Cortex of kidney (tissue), 1 donor: ENCODE measurements at places on chromosomes 5 and 9.

- no peak for DNase-seq
Observed at GRCh38 chr9:117616431-117616831, 87.8 kb upstream of the TLR4 start.

GRCh38 chr9:8521112-8521511, 721.5 kb upstream of the DMAC1 start:
- no peak for DNase-seq

GRCh38 chr9:96420468-96421219, 2.5 kb upstream of the ZNF367 start:
- no peak for DNase-seq

GRCh38 chr9:112810696-112811490, 60.3 kb downstream of the SNX30 start:
- no peak for DNase-seq

GRCh38 chr9:129309906-129310305, 131.8 kb upstream of the IER5L start:
- no peak for DNase-seq

DNA sequence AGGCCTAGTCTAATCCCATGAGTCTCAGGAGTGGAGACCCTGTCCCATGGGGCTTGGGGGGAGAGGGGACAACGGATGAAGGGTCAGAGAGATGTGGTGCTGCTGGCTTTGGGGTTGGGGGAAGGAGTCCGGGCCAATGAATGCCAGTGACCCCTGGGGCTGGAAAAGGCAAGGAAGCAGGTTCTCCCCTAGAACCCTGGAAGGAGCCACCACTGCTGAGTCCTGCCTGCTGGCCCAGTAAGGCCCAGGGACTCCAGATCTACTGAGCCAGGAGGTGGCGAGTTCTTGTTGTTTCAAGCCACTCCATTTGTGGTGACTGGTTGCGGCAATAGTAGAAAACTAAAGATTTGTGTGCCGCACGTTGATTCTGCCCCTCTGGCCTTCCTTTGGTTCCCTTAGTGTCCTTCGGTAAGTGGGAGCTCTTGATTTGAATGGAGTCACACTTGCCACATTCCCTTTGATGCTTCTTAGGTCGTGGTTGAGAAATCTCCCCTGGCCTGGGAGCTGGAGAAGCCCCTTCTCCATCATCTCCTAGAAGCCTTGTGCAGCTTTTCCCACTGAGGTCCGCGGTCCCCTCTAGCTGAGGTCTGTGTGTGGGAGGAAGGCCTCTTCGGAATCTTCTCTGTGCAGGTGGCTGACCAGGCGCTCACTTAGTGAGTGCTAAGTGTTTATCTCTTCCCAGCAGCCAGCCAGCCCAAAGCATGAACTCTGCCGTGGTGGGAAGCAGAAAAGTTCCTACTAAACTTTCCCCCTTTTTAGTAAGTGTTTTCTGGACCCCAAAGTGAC, 9.0 kb downstream of the FCN1 start:
- DNase-seq: no peak

DNA sequence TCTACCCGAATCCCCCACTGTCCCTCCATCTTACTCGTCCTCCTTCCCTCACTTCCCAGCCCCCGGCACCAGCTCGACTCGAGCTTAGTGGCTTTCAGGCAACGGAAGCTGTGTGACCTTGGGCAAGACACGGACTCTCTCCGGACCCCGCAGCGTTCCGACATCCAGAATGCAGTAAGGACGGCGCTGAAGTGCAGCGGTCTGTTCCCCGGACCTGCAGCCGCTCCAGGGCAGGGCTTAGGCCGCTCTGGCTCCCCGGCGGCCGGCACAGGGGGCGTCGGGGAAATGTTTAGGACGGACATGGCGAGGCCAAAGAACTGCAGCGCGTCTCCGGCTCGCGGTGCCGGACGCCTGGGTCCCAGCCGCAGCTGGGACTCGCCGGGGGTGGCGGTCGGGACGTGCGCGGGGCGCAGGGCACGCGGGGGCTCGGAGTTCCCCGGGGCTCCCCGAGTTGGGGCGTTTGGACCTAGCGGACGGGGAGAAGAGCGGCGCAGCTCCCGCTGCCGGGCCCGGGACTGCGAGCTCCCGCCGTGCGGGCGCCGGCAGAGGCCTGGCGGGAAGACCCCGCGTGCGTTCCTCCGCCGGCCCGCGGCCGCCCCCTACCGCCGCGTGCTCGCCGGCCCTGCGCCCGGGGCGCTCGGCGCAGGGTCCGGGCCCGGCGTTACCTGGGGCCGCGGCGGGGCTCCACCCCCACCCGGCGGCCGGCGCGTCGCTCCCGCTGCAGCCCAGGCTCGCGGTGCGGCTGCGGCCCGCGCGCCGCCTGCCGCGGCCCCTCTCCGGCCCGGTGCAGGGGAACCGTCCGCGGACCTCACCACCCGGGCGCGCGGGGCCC, 5.6 kb upstream of the RNF44 start:
- DNase-seq: no peak

GRCh38 chr5:157855404-157855994, 3.4 kb downstream of the CLINT1 start:
- no peak for DNase-seq

GRCh38 chr9:1554081-1555035, 460.8 kb upstream of the SMARCA2 start:
- no peak for DNase-seq

DNA sequence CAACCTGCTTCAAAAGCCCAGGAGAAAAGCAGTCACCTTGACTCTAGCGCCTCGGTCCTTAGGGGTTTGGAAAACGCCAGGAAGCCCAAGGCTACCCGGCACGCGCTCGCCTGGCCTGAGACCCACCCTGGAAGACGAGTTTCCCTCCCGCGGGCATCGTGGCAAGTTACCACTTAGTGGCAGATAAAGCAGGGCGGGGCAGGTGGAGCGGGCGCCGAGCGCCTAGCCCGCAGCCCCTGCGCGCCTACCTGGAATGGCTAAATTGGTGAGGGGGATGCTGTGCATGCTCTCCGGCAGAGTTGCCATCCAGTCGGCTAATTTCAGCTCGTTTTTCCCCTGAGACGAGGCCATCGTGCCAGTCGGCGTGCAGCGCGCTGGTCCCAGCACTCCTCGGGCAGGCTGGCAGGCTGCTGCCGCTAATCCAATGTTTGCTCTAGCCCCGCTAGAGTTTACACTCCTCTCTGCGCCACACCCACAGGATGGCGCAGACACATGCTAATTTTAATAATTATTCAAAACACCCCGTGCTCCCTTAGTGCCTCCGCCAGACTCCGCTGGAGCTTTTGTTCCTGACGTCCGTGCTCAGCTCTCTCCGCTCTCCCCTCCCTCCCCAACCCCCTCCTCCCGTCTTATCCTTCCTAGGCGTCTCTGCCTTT, at the start of gene PLCXD3:
PLCXD3 (minus strand) TSS at position 426 of the 656 bp plus-strand sequence; CDS start at position 351, 75 bp downstream.
- DNase-seq: no peak

- no peak for DNase-seq
Observed at GRCh38 chr9:38467404-38467803, 43.1 kb upstream of the IGFBPL1 start.

DNA sequence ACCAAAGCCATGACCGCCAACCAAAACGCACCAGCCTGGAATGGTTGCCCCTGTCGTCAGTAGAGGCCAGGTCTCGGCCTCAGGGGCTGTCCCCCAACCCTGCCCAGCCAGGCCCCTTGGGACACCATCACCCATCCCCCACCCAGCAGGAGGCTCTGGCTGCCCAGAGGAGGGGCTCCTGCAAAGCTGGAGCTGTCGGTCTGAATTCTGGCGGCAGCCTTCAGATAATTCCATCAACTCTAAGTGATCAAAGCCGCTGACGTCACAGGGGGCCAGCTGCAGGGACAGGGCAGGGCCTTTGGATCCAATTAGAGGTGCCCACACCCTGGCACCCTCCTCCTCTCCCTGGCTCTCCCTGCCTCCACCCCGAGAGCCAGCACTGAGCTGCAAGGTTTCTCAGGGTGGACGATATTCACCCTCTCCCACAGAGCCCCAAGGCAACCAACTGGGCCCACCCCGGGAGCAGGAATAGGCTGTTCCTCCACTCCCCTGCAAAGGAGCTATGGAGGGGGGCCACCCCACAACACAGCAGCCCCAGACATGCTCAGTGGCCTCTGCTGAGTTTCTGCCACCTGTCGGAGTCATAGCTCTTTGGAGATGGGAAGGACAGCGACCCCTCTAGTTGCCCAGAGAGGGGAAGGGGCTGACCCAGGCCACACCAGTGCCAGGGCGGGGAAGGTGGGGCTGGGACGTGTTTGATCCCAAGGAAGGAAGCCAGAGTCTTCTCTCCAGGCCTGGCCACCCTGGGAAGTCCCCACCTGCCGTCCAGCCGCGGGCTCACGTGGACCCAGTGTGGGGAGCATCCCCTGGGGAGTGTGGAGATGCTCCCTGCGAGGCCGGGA, 78.4 kb downstream of the NTNG2 start:
- DNase-seq: no peak

DNA sequence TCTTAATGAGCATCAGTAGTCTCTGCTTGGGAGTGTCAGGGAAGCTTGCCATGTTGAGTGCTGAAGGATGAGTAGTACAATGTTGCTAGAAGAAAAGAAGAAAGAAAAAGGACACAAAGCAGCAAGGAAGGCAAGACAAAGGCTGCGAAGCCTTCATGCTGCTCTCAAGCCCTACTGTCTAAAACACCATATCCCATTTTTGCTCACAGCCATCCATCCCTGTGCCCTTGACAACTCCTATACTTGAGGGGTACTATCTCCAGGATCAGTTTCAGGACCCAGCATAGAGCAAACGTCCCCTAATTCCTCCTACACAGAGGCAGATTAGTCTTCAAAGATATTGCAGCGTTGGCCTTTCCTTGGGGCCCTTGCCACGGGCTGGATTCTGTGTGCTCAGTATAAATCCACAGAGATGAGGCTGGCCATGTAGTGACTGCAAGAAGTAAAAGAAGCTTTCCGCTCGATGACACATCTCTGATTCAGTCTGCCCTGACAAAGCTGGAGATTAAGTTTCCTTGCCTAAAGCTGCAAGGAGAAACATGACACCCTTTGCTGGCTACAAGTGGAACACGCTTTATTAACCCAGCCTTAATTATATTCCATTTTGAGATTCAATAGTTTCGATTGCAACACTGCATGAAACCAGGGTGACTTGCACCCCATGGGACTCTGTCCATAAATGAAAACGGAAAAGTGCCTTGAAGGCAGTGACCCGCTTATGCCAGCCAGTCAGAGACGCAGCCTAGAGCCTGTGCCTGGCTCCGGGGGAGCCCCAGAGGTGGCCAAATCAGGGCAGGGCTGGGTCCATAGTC, 304.6 kb downstream of the ACTL7B start:
- DNase-seq: no peak

DNA sequence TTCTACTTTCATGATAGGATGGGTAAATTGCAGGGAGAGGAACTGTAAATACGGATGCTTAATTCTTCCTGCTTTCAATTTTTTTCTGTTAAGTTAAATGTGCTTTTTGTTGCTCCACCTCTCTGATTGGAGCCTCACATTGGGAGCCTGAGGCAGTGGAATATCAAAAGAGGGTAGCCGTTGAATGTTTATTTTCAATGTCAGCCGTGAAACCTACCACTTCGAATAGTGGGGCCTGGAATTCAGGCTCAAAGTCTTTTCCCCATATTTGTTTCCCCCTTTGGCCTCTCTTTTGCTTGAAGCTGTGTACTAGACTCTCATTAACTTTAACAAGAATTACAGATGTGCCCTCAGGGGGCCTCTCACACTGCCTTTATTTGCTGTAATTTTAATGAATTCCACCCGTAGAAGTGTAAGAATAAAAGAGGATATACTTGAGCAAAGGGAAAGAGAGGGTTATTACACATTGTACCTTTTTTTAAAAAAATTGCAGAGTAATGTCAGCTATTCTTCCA, 29.0 kb downstream of the PSAT1 start:
- DNase-seq: no peak

- no peak for DNase-seq
Observed at GRCh38 chr9:94554078-94554438, 825 bp upstream of the PCAT7 start.

DNA sequence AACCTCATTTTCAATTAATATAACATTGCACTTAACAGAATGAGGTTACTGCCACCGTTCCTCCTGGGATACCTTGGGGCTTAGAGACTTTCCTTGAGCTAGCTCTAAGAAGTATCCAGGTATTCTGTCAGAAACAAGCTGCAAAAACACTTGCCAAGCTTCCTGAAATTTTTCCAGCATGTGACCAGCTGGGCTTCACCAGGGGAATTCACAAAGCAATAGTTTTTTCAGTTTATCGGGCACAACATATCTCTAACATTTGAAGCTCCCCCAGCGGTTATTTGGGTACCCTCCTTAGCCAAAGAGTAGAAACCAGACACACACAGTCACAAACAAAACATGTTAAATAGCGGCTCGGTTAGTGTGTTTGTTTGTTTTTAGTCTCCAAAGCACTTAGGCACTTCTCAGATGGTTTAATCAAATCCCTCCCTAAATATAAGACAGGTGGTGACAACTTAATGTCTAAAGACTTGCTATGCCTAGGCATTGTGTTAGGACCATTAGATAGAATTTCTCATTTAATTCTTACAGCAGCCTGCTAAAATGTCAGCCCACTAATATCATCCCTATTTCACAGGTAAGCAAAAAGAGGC, 278.2 kb downstream of the GLIS3 start:
- no peak for DNase-seq

DNA sequence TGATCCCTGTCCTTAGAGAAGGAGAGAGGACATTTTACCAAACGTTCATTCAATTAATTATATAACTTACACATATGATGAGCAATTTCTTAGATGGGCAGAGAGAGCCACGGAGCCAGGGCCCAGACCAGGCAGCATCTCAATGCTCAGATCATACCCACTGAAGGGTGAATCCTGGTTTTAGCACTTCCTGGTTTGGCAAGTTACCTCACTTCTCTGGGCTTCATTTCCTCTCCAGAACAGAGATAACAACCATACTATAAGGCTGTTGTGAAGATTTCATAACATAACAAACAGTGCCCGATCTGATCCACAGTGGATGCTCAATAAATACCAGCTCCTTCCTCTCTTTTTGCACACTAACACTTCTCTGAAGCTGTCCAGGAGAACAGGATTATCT, 271.1 kb downstream of the DENND1A start:
- DNase-seq: no peak

DNA sequence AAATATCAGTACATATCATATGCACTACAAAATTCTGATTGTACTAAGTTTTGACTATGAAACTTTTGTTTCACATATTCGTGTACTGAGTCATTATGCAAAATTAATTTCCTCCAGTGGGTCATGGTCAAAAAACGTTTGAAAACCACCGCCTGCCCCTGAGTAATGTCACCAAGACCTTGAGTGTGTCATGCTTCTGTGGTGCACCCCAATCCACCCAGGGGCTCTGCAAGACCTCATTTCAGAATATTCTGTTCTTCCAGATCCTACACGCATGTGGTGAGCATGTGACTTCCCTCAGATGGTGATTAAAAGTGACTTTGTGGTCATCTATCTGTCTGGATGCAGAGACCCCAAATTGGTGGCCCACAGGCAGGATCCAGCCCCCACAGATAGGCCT, 31.0 kb downstream of the ABLIM3 start:
- DNase-seq: no peak

GRCh38 chr5:168360521-168361285, 69.3 kb downstream of the WWC1 start:
- no peak for DNase-seq

GRCh38 chr9:130688072-130688471, 5.5 kb upstream of the EXOSC2 start:
- no peak for DNase-seq

GRCh38 chr9:125650271-125650737, 56.7 kb downstream of the MAPKAP1 start:
- no peak for DNase-seq

GRCh38 chr9:112618385-112619009, 99.4 kb downstream of the INIP start:
- no peak for DNase-seq
